G401 (cell line): ENCODE measurements at places on chromosomes 2 and 18. TPM values are rescaled to one million over a fixed set of nuclear protein-coding genes. Genes with fewer than 3 reads are reported as not detected.

Gene RPRM
- 76.1 and 102 TPM in 2 replicates for total RNA-seq

Gene UGT1A5
- total RNA-seq: not detected in 2 replicates

Gene ZNF397
- total RNA-seq: 6.0 and 9.2 TPM in 2 replicates

Gene CCDC148
- 2.5 and 4.1 TPM in 2 replicates for total RNA-seq

Gene LOXHD1
- not detected in 2 replicates for total RNA-seq

DNA sequence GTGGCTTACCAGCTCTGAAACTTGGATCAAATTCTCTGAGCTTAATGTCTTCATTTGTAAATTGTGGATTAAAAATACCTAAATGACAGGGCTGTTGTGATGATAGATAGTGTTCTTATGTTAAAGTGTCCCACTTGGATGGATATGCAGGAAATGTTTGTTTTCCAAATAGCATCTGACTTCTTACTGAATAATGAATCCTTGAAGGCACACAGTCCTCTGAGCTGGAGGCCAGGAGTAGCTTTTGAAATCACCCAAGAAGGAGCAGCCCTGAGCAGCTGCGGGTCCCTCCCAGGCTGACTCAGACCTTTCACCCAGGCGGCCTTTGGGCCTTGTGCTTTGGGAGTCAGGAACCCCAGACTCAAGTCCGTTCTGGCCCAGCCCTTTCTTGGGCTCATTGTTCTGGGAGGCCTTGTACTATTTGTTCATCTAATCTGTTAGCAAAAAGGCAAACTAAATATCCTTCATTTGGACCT, 173.0 kb upstream of the GATA6 start:
- DNase-seq: no peak

DNA sequence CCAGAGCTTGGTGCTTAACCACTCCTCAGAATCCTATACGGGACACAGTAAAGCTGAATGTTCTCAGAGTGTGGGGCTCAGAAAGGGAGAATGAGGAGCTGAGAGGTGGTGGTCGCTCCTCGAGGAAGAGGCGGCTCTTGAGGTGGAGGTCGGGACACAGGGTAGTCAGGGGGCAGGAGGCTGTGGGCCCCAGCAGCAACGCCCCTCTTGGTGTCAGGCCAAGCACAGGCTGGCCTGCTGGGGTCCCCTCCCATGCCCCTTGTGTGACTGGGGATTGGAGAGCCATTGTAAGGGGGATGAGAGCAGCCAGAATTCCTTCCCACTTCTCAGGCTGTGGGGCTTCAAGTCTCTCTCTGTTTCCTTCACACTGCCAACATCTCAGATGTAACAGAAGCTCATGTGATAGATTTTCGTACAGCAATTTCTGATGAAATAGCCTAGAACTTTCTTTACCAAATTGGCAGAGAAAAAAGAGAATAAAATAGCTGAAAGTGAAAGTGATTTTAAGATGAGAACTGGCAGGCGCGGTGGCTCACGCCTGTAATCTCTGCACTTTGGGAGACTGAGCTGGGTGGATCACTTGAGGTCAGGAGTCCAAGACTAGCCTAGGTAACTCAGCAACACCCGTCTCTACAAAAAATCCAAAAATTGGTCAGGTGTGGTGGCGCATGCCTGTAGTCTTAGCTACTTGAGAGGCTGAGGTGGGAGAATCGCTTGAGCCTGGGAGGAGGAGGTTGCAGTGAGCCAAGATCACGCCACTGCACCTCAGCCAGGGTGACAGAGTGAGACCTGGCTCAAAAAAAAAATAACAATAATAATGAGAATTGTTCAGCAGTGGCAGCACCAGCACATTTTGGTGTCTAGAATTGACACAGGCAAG, 61.1 kb upstream of the RPL31 start:
- no peak for DNase-seq

DNA sequence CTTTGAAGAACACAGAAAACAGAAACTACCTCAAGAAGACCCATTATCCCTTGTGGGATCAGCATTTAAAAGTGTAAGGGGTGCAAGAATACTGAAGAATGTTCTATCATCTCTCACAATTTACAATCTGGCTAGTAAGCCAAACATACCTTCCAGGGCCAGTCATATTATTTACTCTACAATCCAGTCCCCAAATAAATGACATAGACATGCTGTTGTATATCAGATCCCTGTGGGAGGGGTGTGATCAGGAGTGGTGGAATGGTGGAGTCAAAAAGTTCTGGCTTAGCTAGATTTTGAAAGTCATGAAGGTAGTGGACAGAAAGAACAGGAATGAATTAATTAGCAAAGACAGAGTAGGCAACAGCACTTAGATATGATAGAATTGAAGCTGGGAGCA, 1.8 kb upstream of the ITPRID2 start:
- DNase-seq: no peak

DNA sequence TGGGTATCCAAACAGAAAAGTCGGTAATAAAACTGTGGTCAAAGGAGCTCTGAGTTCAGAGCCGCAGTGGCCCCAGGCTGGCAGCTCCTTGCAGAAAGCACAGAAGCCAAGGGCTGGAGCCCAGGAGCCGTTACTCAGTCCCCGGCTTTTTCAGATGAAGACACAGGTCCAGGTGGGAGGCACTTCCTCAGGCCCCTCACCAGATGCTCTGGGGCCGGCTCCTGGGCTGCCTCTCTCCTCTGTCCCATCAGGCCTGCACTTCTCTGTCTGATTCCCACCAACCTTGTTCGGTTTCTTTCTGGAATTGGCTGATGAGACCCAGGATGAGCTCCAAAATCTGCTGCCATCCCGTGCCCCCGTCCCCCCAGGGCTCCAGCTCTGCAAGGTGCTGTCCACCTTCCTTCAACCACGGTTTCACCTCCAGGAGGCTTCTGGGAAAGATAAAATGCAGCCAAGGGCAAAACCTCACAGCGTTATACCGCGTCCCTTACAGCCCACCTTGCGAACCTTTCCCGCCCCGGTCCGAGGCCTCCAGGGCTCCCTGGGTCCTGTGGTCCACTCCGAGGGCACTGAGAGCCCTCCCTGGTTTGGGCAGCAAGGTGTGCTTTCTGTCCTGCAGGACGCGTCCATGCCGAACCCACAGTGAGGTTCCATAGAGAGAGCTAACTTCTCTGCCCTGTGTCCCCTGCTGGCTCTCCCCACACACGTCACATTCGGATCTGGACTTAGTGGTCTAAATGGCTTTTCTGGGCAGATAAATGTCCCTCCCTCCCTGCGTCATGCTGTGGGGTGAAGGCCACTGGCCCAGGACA, 102.9 kb downstream of the TPO start:
- no peak for DNase-seq

GRCh38 chr18:31219395-31219794, 56.7 kb upstream of the DSC1 start:
- no peak for DNase-seq

DNA sequence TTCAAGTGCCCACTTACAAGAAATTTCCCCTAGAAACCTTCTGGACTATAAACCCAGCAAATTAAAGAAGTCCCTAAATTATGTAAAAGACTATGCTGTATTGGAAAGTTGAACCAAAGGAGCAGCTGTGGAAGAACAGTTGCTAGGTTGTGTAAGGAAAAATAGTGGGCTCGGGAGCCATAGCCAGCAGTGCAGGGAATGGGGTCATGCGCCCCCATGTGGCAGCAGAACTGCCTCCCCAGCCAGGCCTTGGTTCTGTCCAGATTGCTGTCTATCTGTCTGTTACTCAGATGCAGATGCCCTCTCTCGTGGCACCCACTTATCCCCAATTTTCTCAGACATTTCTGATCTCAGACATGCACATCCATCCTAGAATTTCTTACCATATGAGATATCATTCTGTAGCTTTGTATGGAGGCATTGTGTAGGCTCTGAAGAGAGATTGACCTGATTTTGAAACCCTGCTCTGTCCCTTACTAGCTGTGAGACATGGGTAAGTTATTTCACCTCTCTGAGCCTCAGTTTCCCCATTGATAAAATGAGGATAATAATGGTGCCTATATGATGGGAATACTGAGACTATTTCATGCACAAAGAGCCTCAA, 258.3 kb downstream of the SS18 start:
- peak; percentile 28 for DNase-seq

DNA sequence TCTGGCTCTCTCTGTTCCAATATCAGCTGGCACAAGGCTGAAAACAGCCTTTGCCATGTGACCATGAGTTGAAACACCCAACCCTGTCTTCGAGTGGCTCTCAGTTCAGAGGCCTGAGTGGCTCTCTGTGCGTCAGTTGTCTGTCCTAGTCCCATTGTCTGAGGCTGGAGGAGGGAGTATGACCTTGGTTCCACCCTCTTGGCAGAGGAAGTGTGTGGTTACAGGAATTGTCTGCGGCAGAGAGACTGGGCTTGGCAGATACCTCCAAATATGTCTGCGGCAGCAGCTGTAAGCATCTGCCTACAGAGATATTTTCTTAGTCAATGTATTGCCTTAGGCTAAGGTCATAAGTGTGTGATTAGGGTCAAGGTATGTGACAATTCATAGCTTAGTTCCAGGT, 32.6 kb downstream of the CNGA3 start:
- no peak for DNase-seq

DNA sequence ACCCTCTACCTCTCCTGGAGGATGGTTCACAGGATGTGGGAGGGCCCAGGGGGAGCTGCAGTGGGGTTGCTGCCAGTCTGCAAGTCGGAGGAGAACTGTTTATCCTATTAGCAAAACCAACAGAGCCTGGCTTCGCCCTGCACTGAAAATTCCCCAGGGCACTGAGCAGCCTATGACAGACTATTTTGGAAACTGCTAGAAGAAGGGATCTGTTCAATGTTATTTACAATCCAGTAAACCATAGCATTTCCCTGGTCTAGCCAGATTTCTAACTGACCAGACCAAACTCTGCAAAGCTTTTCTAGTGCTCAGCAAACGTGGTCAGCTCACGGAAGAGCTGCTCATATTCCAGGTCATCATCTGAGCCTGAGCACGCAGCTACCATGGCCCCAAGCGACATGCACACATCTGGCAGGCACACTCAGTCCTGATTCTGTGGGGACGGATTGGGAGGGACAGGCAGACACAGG, 64.8 kb upstream of the PID1 start:
- no peak for DNase-seq

GRCh38 chr18:26004832-26005231, 85.6 kb downstream of the SS18 start:
- no peak for DNase-seq

DNA sequence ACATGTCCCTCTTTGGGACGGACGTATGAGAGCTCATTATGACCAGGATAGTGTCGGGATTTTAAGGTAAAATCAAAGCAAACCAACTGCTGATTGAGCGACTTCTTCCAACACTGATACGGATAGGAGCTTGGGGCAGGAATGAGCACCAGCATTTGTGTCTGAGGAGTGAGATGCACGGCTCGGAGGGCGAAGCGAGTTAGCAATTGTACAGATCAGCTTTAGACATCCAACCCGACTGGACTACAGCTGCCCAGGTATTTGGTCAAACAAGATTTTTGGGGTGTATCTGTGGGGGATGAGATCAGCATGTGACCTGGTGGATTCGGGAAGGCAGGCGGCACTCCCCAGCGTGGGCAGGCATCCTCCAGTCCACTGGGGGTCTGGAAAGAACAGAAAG, 76.1 kb downstream of the NDUFA10 start:
- DNase-seq: no peak

DNA sequence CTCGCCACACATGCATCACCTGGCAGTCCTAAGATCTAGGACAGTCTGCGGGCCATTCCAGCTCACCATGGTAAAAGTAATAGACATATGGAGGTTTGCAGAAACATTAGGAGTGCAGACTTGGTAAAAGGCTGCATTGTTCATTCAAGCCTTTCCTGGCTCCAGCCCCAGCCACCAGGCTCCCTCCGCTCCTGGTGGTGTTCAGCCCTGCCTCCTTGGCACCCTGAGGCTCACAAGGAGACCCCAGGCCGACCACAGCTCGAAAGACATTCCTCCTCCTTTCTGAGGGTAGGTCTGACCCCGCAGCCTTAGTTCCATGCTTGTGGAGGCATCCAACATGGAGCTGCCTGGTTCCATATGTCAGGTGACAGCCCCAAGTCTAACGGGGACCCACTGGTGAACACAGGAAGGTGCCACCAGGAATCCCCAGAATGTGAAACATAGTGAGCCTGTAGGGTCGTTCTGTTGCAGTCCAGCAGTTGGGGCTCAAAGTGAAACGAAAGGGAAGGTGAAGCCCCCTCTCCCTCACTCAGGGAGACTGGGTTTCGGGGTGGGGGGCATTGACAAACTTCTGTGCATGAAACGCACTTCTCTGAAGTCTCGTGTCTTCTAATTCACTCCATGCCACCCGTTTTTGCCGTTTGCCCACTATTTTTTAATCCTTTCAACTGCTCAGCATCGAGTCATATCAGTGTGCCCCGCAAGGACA, 5.0 kb upstream of the SP100 start:
- no peak for DNase-seq

DNA sequence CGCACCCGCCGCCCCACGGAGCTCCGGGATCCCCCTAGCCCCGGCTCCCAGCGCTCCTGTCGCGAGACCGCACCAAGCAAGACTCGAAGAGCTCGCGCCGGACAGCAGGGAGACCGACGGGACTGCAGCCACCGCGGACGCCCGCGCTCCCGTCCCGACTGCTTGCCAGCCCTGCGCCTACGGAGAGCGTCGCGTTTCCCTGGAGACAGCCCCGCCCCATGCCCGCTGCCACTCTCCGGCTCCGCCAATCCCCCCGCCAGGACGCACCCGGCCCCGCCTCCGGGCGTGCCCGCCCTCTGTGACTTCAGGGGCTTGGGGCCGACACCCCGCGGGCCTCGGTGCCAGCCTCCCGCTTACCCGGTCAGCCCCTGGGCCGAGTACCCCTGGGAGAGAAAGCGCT, at the start of gene ANKMY1:
TSS of gene ANKMY1 (minus strand) at position 181 of the 400 bp plus-strand sequence. CDS start 653 bp downstream, outside the sequence.
- no peak for DNase-seq

- no peak for DNase-seq
Measured at GRCh38 chr2:157424374-157424773, 19.5 kb downstream of the CYTIP start.

DNA sequence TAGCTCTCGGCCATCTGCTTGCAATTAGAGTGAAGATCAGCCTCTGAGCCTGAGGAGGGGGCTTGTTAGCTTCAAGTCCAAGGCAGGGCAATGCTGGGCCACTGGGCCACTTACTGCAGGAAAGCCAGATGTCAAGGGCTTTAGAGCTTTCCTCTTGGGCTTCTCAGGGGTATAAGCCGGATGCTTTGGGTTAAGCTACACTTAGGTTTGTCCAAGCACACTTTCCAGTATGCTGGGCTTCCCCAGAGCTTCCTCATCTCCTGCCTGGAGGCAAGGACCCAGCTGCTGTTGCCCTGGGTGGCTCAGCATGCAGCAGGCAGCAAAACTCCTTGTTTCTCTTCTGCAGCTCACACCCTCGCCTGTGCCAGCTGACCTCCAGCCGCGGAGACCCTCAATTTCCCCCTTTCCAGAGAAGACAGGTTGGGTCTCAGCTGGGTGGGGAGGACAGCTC, 29.0 kb upstream of the ATOH8 start:
- no peak for DNase-seq

- no peak for DNase-seq
Measured at GRCh38 chr18:13696961-13697360, 29.4 kb downstream of the FAM210A start.

DNA sequence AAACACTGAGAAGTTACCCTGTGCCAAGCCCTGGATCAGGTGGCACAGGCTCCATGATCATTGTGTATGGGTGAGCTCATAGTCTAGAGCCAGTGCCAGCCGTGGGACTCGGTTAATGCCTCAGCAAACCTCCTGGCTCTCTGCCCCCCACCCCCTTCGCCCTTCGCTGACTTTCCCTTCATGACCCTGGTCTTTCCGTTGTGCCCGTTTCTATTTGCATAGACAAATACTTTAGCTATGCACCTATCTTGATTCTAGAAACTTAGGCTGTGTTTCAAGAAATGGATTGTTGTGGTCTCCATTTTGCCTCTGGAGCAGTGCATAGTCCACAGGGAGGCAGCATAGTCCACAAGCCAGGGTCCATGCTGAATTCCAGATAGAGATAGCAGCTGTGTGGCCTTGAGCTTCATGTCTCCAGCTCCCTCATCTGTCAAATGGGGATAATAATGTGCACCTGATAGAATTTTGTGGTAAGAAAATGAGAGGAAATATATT, 44.8 kb upstream of the KDM3A start:
- peak; percentile 41 for DNase-seq
